M059J (cell line): ENCODE measurements at places on chromosomes 6 and 20. TPM values are rescaled to one million over a fixed set of nuclear protein-coding genes. Genes with fewer than 3 reads are reported as not detected.

Gene PROCR
- 58.9 and 60.0 TPM in 2 replicates for total RNA-seq

Gene TRPC4AP
- total RNA-seq: 90.6 and 94.4 TPM in 2 replicates

Gene DEFB112
- total RNA-seq: not detected in 2 replicates

Gene BFSP1
- total RNA-seq: 4.8 and 5.5 TPM in 2 replicates

DNA sequence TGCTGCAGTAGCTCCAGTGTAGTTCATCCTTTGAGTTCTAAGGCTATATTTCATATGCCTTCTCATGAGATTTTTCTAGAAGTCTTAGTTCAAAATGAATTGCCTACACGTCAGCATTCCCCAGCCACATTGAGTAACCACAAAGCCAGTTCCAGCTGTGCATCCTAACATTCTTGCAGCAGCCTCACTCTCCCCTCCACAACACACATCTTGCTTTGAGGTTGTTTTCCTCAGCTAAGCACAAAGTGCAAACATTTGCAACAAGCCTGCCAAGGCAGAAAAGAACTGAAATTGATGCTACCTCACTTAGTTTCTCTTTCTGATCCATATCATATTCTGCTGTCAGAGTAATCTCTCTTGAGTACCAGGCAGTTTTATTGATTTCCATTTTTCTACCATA is 160.7 kb upstream of the KCNQ5 start:
- DNase-seq: peak; percentile 23

DNA sequence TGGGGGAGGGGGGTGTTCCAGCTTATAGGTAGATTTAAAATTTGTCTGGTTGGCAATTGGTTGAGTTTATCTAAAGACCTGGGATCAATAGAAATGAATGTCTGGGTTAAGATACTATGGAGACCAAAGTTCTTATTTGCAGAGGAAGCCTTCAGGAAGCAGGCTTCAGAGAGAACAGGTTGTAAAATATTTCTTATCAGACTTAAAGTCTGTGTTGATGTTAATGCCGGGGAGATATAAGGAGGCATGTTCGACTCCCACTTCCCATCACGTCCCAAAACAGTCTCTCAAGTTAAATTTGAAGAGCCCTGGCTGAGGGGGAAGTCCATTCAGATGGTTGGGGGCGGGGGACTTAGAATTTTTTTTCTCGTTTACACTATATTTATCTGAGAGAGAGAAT is 12.3 kb upstream of the BLCAP start:
- DNase-seq: no peak

DNA sequence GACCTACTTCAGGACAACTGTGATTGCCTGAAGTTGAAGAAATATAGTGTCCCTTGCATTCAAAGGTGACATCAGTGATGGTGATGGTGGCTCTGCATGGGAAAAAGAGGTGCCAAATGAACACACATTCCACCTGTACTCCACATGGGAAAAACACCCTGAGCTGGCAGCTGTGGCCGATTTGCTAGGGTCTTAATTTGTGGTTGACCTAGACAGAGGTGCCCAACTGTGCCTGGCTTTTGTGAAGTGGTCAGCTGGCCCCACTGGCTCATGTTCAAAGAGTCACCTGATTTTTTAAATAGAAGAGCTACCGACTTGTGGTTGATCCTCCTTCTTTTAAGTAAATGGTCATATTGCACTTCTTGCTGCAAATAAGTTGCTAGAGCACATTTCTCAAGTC is 7.6 kb upstream of the GCNT2 start:
- DNase-seq: no peak

DNA sequence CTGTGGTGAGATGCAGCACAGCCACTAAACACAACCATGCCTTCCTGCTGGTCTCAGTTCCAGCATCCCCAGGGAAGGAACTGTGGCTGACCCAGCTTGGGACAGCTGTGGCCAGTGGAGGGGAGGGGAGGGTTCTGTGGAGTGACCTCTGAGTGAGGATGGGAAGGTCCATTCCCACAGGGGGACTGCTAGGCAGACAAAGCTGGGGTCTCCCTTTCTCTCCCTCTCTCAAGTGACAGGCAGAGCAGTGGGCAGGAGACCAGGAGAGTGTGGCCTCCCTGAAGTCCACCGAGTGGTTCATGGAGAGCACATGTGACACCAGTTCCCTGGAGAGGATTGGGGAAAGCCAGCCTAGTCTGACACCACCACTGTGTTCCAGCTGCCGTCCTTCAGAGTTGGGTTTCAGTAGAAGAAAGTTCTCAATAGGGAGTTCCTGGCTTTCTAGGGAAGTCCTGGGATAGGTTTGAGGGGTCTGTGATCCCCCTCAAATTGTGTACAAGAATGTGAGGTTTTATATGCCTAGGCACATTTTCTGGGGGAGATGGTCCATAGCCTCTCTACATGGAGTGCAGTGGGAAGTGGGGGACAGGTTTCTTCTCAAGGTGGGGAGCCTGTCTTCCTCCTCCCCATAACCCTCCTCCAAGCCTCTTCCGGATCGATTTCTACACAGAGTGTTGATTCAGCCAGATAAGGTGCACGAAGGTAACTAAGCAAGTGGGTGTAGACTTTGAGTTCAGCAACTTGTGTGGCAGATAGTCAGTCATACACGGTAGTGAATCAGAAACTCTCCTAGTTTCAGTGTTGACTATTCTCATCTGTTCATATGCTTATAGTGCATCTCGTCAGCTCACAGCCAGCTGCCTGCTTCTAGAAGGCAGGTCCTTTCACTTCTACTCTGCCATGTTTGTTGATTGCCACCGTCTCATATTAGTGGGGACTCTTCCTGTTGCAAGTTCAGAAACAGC is 18.9 kb downstream of the MANBAL start:
- DNase-seq: no peak

DNA sequence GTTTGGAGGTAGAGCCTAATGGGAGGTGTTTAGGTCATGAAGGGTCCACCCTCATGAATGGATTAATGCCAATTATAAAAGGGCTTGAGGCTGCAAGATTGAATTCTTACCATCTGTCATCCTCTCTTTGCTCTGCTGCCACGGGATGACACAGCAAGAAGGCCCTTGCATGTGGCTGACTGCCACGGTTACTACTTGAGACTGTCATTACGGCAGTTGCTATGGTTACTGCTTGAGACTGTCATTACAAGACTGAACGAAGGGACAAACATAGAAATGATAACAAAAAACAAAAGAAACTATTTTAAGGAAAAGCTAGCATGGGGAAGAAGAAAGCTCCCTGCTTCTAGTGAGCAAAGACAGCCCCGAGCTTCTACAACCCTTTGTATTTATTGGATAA is 715.0 kb downstream of the TFAP2A start:
- DNase-seq: peak; percentile 83

GRCh38 chr6:133340557-133340956 is 99.4 kb downstream of the EYA4 start:
- DNase-seq: peak; percentile 92

DNA sequence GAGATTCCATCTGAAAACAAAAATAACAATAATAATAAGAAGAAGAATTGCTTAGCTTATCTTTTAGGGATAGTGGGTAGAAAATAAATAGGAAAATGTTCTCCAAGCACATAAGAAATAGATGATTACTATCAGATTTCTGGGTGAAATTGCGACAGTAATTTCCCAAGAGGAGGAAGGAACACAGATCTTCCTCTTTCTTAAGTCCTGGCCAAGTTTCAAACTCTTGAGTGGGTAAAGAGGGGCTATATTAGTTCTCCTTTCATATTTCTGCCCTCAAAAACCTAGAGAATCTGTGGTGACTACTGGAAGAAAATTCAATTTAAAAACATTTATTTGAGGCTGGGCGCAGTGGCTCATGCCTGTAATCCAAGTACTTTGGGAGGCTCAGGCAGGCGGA is 63.7 kb downstream of the PHACTR2 start:
- DNase-seq: no peak

GRCh38 chr20:20926222-20926905 is 179.8 kb downstream of the LINC00237 start:
- peak; percentile 67 for DNase-seq

GRCh38 chr6:159555082-159555875 is 137.8 kb downstream of the SOD2 start:
- no peak for DNase-seq

DNA sequence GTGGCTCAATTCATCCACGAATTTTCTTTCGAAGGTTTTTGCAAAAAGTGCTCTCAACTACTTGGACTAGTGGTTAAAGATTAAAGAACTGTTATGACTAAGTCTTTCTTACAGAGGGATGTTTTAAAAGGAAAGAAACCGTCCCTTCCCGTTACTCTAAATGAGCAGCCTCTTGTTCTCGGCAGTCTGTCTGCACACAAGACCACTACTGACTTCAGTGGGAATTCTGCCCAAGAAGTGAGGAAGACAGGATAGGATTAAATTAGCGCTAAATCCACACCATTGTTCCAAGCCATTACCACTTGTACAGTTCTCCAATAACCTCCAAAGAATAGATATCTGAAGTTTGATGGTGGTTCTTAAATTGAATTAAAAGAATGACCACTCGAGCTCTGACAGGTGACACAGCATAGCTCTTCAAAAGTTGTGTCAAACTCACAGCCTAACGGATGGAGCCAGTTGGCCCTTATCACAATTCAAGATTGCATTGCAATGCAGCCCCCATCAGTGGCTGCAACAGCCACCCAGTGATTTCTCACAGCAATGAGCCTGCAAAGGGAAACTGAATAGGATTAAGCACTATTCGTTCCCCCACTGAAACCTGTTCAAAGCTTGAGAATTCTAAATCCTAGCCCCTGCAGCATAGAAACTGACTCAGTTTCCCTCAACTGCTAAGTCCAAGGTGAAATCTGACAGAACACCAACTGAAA is 1.8 kb downstream of the EPB41L2 start:
- peak; percentile 63 for DNase-seq
